Stimulated activated naive CD4-positive, alpha-beta T cell treated with Interleukin-2 at 50 U/mL for 16 hours (primary cell): ENCODE measurements at places on chromosomes 12 and 14.

GRCh38 chr14:52840877-52841276, 49.5 kb upstream of the GNPNAT1 start:
- no peak for DNase-seq

DNA sequence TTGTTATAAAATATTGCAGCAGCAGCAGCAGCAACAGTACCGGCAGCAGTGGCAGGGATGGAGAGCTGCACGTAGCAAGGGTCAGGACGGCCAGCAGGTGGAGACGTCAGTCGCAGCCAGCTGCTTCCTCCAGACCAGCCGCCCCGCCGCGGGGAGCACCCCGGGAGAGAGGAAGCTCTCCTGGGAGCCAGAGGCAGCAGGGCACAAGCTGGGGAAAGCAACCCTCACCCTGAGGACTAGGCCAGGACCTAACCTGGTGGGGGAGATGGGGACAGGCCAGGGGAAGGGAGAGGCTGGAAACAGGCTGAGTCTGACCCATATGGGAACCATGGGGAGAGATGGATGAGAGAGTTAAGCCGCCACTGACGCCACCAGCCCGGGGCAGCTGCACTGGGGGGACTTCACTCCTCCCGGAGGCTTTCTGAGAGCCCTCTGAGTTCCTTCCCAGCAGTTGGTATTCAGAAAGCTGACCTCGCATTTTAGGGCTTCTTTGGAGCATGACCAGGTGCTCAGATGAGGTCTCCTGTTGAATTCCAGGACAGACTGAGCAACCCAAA, 56.3 kb downstream of the SPTB start:
- peak; percentile 50 for DNase-seq

DNA sequence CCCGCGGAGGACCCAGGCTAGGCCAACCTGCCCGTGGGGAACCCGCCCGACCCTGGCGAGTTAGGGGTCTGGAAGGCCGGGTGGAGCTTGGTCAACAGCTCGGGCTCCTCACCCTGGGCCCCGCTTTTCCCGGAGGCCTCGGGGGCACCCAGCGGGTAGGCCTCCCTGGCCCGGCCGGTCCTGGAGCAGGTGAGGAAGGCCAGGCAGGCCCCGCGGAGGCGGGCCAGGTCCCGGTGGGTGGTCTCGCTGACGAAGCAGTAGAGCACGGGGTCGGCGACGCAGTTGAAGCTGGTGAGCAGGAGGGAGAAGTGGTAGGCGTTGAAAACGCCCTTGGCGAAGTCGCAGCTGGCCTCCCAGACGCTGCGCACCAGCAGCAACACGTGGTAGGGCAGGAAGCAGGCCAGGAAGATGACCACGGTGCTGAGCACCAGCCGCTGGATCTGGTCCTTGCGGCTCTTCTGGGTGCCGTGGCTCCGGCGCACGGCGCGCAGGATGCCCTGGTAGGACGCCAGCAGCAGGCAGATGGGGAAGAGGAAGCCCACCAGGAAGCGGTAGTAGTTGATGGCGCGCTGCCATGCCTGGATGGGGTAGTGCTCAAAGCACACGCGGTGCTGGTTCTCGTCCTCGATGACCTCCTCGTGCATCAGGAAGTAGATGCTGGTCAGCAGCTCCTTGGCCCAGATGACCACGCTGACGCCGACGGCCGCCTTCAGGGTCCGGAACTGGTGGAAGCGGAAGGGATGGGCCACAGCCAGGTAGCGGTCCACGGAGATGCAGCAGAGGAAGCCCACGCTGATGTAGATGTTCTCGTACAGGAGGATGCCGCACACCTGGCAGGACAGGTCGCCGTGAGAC, 10.3 kb downstream of the GPR68 start:
- DNase-seq = no peak

- DNase-seq = no peak
These were observed 96.1 kb downstream of the EML1 start for GRCh38 chr14:99889268-99889667.

GRCh38 chr14:81342850-81343580, 57.1 kb downstream of the STON2 start:
- no peak for DNase-seq

DNA sequence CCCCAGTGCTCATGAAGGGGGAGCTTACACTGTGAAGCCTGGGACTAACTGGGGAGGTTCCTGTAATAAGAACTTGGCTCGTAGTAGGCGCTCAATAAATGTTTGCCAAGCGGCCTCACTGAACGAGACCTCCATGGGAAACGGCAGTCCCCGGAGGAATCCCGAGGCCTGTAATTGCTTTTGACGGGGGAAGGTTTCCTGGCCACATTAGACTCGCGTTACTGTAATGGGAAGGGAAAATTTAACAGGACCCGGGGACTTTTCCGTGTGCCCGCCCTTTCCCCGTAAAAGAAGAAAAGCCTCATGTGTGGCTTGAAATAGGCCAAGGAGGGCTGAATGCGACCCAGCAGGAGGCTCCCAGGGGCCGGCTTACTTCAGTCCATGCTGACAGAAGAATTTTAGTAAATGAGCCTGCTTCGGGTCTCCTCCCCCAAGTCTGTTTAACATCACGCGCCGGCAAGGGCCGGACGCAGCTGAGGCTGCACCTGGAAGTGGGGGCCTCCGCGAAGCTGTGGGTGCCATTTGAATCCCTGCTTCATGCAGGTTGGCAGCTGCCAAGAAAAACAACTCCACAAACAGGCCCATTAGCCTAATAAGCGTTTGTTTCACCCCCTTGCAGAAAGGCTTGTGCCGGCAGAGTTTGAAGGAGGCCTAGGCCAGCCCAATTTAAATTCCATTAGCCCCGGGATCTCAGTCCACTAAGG, 39.8 kb upstream of the PWP1 start:
- DNase-seq = no peak

DNA sequence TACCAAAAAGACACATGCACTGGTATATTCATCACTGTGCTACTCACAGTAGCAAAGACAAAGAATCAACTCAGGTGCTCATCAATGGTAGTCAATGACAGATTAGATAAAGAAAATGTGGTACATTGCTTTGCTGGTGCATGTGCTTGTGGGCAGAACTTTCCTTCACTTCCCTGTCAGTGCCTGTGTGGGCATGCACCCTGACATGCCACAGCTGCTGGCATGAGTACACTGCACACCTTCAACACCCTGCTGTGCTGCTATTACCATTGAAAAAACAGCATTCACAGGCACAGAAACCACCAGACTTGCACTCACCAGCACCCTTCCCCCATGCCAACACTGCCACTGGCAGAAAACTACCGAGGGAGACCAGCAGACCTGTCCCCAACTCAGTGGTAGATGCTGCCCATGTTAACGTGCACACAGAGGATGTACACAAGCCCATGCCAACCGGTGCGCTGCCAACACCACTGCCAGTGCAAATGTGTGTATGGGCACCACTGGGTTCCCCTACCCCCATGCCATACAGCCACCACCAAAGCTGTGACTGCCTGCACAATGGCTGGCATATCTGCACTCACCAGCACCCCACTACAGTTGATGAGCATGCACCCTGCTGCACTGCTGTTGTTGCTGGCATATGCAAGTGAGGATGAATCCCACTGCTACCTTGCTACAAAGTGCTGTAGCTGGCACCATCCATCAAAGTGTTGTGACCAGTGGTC, 57.4 kb downstream of the APOBEC1 start:
- no peak for DNase-seq

GRCh38 chr12:40701756-40702155, 9.5 kb downstream of the CNTN1 start:
- no peak for DNase-seq

- peak; percentile 80 for DNase-seq
These were observed 109.6 kb downstream of the BCAT1 start for GRCh38 chr12:24839268-24839791.

DNA sequence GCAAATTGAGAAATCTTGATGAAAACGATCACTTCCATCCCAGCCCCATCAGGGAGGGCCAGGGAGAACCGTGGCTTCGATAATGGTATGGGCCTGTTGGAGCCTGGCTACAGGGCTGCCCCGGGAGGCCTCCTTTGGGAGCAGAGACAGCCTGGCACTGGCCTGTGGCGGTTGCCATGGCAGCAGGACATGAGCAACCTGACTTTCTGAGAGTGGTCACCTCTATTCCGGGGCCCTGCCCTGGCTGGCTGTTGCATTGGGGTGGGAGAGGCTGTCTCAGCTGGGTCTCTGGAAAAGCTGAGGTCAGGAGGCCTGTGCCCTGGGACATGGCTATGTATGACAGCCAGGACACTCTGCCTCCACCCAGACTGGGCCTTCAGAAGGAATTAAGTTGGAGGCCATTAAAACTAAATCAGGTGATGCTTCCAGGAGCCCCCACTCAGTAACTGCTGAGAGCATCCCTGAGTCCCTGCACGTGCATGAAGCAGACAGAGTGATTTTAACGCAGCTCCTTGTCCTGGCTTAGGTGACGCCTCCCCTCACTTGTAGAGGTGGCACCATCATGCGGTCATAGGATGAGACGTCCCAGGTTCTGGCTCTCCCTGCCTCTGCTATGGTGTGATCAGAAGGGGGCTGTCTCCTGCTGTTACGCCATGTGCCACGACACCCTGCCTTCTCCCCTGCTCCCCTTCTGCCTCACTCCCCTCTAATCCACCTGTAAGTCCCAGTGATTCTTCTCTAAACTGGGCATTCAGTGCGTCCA, 126.3 kb downstream of the SLC25A47 start:
- no peak for DNase-seq

GRCh38 chr14:104047761-104048160, 37.7 kb upstream of the ASPG start:
- no peak for DNase-seq

DNA sequence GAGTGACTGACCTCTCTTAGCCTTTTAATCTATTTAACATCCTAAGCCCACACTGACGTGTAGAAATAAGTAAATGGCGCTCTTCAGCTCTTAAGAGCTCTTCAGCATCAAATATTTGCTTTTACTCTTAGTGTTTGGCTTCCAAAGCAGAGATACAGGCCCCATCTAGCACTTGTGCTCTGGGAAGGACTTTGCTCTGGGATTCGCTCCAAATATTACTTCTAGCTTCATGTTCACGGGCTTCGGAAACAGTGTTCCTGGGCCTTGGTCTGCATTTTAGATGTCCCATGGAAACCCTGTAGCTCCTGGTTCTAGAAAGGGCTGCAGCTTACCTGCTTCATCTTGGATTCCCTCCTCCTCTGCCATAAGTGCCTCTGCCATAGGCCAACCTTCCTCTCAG, 2.7 kb upstream of the NKX2-8 start:
- no peak for DNase-seq

- DNase-seq = no peak
These were observed 55.0 kb upstream of the BICD1 start for GRCh38 chr12:32051511-32052211.

DNA sequence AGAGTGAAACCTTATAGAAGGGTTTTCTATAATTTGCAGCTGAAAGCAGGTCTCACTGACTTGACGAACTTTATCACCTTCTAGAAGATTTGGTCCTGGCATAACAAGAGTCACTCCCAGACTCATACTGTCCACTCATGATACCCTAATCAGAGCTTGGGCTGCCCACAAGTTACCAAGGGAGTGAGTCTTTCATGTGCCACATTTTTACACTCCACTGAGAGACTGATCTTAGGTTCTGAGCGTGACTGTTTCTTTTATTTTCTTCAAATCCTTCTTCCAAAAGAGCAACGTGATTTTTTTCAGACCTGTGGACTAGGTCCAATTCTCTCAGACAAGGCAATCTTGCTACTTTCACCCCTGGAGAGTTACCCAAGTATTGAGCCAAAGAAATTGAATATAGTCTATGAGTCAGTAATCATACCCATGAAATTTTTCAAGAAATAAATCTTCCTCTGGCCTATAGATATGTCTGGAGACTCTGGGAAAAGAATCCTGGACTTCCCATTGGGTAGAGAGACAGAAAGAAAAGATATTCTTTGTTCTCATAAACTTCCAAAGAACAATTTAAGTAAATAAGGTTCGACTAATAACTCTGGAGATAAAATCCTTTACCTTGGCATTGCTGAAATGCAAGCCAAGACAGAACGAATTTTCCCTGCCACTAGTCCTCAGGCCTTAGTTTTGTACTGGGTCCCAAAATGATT, 26.9 kb downstream of the SIX1 start:
- no peak for DNase-seq

DNA sequence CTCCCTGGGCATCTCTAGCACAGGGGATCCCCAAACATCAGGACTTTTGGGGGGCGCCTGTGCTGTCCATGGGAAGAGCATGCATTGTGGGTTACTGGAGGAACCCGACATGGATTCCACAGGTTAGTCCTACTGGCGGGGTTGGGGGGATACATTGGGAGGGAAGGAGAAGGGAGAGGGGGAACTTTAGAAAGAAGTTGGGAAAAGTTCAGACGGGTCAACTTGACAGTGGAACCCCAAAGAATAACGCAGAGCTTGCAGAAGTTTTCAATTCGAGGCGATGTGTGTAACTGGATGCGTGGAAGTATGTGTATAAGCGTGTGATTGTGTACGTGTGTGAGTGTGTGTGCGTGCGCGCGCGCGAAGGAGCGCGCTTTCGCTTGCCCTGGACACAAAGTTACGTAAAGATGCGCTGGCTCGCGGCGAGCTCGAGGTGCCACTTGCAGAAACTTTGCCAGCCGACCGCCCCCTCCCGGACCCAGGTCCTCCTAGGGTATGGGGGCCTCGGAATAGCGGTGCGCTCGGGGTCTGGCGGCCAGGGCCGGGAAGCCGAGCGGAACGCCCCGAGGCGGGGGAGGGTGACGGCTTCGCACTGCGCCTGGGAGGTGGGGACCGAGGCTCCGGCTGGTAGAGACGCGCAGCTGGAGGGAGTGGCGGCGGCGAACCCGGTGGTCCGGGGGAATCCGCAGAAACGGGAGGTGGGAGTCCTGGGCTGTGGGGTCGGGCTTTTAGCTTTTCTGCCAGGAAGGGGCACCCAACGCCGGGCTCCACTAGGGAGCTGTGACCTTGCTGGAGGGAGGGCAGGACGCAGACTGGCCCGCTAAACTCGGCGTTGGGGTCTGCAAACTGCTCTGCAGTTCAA, 669 bp downstream of the RFX4 start:
- DNase-seq = no peak

GRCh38 chr12:55929306-55929791, 1.6 kb upstream of the DGKA start:
- DNase-seq = peak; percentile 80

DNA sequence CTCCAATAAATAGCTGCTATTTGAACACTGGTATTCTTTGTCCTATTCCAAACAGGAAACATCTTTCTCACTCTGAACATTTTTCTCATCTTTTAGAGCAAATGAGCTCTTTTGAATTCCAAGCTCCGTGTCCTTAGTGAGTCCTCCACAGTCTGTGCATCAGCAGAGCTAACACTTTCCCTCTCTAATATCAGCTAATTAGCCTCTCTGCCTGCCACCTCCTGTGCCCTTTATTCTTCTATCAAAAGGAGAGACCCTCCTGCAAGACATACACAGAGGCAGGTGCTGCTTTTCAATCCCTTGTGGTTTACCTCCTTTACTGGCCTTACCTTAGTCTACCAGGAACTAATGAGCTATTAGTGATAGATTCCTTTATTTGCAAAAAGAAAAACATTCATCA, 178.5 kb downstream of the SLC35F4 start:
- no peak for DNase-seq
